ENCODE measurements at places on chromosomes 6 and 20.

DNA sequence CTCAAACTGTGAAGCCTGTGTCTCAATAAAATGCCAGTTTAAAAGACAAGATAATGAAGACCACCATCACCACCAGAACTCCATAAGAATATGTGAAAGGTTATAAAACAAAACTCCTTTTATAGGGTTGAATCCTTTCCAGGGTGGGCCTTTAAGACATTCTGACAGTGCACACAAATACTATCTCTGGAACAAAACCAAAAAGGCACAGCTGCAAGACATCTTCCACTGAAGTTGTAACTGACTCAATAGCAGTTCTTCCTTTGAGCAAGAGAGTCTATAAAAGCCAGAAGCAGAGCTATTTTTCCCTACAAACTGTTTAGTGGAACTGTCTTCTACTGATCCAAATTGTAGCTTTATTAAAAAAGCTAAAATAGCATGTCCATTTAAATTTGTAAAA, 81.6 kb downstream of the EPB41L2 start:
- DNase-seq = no peak

GRCh38 chr6:158445426-158446085, 114.3 kb upstream of the TMEM181 start:
- no peak for DNase-seq

- DNase-seq = no peak
These were observed 232.8 kb upstream of the EXOC2 start for GRCh38 chr6:925656-926213.

GRCh38 chr20:4972506-4973251, 28.6 kb downstream of the SLC23A2 start:
- peak; percentile 80 for DNase-seq

GRCh38 chr6:134394208-134394607, 76.3 kb upstream of the SGK1 start:
- DNase-seq = no peak

DNA sequence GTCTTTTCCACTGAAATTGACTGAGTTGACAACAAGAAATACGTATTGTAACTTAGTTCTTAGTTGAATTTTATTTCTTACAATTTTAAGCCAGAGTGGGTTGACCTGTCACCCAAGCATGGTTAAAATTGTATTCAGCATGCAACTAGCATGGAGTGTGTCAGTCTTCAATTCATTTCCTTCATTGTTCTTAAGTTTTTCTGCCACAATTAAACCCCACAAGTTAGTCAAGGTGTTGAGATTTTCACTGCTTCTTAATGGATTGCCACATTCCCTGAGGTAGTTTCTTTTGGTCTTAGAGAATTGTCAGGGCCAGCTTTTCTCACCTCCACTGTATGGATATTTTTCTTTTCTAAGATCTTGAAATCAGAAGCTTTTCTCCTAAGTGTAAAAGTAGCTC, 2.1 kb downstream of the PTPN1 start:
- no peak for DNase-seq

GRCh38 chr20:57953638-57954037, 243.8 kb upstream of the PMEPA1 start:
- DNase-seq = no peak

GRCh38 chr20:58328836-58329235, 19.3 kb downstream of the RAB22A start:
- no peak for DNase-seq

DNA sequence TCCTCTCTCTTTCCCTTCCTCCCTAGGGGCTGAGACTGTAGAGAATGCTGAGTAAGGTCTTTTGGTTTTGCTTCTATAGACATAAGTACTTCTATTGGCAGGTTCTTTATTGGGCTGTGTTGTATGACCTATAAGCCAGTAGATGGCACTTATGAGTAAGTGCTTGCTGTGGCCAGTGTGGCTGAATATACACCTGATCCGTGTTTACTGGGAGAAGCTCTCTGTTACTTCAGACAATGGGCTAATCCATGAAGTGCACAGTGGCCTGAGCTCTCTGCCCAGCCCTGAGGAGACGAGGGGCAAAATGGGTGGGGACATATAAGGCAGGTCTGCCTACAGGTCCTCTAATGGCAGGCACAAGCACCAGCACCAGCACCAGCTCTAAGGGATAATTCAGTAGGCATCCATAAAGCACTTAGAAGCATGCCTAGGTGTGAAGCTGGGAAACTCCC, 610.3 kb downstream of the RNF144B start:
- peak; percentile 22 for DNase-seq

- DNase-seq = no peak
These were observed 222.6 kb upstream of the QKI start for GRCh38 chr6:163191704-163192537.

- DNase-seq = no peak
These were observed 3.1 kb upstream of the SNAP91 start for GRCh38 chr6:83711958-83712357.

- no peak for DNase-seq
These were observed 1.4 kb upstream of the ENPP3 start for GRCh38 chr6:131635384-131636340.

DNA sequence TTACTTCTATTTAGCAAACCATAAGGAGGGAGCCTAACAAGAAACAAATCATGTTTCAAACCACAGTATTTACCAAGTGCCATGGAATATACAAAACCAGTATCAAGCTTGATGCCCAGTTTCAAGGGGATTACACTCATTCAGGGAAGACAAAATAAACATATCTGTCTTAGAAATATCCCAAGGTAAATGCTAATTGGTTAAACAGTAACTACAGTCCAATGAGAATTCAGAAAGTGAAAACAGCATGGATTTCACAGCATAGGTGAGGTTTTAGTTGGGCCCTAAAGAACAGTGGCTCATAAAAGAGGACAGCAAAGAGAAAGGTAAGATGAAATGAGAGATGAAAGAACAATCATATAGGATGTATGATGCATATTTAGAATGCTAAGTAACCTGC, 110.3 kb downstream of the CHD6 start:
- DNase-seq = no peak

- no peak for DNase-seq
These were observed 8.4 kb upstream of the HLA-A start for GRCh38 chr6:29933955-29934354.

DNA sequence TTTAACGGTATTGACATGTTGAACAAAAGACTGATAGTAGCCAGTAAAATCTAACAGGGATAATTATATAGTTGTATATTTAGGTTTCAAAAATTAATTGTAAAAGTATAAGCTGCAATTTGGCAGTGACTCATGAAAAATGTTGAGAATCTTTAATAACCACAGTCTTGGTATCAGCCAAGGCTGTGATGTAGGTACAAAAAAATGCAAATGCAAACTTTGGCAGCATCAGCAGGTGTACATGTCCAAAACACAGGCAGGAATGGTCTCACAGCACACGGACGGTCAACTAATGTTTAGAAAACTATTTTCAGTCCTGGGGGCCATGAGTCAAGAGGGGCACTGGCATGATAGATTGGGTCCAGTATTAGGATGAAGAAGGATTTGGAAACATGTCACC, 58.5 kb upstream of the BEND3 start:
- DNase-seq = no peak

DNA sequence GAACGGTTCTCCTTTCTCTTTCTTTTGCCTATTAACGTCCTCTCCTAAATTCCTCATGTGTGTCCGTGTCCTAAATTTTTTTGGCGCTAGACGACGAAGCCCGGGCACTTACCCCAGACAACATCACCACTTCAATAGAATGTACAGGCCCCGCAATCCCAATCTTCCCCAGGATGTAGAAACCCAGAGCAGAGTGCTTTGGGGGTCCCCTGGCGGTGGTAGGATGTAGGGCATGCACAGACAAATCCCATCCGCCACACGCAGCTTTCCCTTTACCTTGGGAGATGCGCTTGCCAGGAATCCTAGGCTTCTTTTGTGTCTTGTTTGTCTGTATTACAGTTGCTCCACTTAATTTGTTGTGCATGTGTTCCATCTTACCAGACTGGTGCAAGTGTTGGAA, 417.3 kb upstream of the ARID1B start:
- DNase-seq = no peak

DNA sequence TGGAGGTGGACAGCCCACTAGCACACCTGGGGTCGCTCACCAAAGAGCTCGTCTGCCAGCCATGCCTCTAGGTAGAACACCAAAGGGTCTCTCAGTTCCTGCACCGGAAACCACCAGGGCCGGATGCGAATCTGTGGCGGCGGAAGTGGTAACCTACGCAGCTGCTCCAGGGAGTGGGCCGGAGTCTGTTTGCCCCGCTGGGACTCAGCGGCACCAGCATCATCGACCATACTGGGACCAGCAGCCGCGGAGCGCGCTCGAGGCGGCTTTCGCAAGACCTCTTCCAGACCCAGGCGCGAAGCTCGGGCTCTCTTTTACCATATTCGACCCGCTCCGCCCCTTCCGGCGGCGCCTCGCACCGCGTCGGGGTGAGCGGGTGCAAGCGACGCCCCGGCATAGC, at the start of gene OOEP:
Gene OOEP, minus strand, starts transcription at position 335 of the 400 bp plus-strand sequence. Its CDS starts 105 bp downstream, at position 230.
- DNase-seq = no peak

DNA sequence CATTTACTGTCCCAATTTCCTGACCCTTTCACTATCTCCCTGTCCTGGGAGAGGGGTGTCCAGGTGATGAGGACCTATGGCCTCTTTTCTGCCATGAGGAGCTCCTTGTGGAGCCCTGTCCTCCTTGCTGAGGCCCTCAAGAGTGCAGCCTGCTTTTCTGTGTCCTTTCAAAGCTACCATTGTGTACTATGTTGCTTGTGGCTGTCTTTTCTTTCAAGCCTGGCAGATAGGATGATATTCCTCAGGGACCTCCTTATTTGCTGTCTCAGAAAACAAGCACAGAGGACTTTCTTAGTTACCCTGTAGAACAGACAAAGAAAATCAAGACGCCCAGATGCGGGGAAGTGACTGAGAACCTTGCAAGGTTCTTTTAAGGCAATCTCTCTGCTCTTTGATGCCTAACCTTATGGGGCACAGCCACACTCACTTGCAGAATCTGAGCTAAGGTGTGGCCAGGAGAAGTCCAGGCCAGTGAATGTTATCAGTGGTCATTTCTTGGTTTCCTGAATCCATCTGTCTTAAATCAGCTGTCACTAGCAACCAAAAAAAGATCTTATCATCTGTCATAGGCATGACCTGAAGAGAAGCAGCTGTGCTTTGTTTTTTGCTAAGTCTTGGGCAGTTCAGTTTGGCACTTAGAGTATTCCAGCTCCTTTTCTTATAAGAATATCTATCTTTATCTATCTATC, 17.2 kb downstream of the CARMIL1 start:
- no peak for DNase-seq

GRCh38 chr6:10779076-10779475, 31.5 kb downstream of the TMEM14B start:
- no peak for DNase-seq

Data from NCI-H1105 treated with DMSO at 0.1 percent for 48 hours (cell line).